CD4-positive, alpha-beta T cell (primary cell): ENCODE measurements at places on chromosomes 6 and 20.

DNA sequence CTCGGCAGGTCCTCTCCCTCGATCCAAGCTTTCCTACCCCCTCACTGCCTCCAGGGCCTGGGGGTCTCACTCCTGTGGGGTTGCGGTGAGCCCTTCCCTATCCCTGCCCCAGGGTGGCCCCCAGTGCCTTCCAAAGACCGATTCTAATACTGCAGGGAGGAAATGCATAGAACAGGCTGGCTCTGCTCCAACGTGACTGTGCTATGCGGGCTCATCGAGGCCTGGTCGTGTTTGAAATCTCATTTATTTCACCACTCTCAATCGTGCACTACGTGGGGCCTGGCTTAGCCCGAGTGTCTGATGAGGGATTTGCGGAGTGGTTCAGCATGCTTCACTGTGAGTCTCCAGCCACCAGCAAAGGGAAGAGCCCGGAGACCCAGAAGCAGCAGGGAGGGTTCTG, 60.9 kb downstream of the CDH4 start:
- no peak for DNase-seq

GRCh38 chr20:36468149-36469000, 72.9 kb upstream of the MYL9 start:
- no peak for DNase-seq

- DNase-seq, result no peak
Measured at GRCh38 chr6:134003542-134003951, 48.9 kb downstream of the SLC2A12 start.

DNA sequence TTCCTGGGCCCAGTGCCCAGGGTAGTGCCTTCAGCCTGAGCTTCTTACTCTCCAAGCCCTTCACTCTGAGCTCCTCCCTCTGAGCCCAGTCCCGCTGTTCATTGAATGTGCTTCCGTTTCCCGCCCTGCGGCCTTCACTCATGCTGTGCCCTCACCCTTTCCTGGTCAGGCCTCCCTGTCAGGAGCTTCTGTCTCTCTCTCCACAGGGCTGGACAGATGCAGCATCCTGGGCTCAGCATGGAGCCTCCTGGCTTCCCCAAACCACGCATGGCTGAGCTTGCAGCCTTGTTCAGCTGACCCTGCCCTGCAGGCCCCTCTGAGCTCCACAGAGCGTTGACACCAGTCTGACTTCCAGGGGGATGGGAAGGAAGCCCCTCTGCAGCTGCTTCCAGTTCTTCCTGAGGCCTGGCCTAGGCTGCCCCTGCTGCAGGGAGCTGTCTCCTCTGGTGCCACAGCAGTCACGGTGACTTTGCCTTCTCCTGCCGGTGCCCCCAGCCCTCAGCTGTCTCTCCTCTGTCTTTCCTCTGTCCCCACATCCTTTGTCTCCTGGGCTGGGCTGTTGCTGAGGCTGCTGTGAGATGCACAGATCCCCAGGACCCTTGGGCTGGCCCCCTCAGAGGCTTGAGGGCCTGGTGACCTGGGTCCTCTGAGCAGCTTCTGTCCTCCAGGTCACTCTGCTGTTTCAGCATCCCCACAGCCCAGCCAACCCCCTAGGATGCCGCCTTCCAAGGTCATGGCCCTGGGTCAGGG, 7.9 kb upstream of the MYT1 start:
- DNase-seq, result no peak

DNA sequence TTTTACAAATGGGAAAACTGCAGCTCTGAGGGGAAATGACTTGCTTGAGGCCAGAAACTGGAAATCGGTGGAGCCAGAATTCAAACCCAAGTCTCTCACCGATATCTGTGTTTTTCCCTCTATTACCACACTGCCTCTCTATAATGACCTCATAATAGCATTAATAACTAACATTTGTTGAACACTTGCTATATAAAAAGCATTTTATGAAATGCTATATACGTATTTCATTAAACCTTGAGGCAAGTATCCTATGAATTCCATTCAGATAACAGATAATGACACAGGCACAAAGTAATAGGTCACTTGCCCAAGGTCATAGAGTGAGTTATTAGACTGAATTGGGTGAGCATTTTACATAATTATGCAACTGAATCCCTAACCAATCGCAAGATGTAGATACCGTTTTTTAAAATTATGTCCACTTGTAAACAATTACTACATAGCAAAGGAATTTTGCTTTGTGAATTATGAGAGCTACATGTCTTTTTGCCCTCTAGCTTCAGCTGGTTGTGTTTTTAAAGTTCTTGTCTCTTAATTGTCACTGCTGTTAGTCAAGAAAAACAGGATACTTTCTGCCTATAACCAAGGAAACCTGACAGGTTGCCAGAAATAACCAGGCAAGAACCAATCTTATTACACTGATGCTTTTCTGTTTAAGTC, 4.7 kb downstream of the DSN1 start:
- no peak for DNase-seq

GRCh38 chr6:168239044-168239773, 80.4 kb downstream of the DACT2 start:
- DNase-seq, result no peak

GRCh38 chr20:22339091-22339881, 245.1 kb downstream of the FOXA2 start:
- DNase-seq, result no peak

DNA sequence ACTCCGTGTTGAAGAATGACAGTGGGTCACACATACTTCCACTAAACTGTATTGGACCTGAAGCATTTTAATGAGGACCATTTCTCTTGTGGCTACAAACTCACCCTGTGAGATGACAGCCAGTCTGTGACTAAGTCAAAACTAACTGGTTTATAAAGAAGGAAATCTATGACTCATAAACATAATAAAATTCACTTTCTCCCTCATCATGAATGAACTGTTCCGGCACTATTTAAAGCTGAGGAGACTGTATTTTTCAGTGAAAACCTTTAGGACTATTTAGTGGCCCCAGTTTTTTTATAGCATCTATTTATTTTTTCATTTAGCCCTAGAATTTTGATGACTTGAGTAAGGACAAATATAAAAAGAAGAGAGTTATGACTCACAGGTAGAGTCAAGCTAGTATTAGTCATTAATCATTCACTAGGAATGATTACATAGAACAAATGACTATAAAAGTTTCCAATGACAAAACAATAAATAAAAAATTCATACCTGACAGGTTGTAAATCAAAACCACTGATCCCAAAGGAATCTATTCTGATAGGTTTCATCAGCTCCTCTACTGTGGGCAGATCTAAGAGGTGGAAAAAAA, 34.2 kb downstream of the CEP162 start:
- no peak for DNase-seq

DNA sequence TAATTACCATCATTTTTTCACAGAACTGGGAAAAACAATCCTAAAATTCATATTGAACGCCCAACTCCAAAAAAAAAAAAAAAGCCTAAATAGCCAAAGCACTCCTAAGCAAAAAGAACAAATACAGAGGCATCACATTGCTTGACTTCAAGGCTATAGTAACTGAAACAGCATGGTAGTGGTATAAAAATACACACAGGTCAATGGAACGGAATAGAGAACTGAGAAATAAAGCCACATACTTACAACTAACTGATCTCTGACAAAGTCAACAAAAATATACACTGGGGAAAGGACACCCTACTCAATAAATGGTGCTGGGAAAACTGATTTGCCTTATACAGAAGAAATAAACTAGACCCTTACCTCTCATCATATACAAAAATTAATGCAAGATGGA, 89.6 kb downstream of the MRAP2 start:
- DNase-seq, result no peak

DNA sequence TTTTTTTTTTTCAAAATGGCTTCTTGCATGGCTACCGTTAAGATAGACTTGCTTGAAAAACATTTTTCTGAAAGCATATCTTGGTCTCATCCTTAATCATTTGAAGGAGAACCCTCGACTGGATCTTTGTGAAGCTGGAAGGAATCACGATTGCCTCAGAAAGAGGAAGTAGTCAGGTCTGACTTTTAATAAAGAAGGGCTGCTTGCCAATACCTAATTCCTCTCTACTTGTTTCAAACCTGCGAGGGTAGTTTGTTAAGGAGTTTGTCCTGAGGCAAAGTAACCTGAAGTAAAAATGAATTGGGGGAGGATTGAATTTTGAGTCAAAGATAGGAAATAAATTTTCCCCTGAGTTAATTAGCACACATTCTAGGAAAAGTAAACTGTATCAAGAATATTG, 288.1 kb upstream of the MAP3K7 start:
- no peak for DNase-seq

DNA sequence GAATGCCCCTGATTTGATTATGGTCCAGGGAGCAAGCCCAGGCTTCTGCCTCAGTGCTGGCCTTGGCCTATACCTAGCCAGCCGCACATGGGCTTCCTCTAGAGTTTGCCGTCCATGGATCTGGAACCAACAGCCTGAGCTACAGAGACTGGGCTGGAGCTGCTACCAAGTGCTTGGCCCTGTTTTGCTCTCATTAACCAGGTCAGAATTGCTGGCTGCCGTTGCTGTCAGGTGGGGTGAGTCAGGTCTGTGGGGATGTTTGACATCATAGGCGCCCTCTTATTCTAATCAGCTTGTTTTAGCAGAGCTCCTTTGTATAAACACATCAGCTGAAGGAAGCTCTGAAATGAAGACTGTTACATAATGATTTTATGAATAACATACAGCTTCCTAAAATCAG, 83.1 kb upstream of the PHACTR2 start:
- no peak for DNase-seq

DNA sequence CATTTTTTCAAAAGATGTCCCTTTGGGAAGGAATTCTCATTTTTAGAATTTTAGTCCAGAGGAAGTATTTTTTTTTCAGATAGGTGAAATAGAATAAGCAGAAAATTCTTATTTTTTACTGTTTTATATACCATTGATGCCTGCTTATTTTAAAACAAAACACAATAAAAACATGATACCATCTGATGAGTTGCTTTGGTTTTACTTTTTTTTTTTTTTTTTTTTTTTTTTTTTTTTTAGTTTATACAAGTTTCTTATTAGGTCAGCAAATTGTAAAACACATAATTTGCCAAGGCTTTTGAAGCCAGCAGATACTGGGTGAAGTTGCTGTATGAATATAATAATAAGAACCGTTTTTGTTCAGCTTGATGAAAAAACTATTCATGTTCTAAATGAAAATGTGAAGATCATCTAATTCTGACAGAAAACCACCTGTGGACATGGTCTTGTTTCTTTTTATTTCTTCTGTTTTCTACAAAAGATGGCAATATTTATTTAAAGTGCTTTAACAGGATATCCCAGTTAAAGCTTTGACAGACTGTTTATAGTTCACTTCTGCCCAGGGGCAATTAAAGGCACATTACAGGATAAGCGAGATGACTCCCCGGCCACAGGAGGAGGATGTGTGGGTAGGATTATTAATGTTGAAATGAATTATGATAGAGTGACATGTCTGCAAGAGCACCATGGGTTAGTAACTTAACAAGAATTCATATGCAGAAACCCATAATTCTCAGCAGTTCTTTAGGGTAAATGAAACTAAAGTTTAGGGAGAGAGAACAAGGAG, 31.1 kb downstream of the MYB start:
- no peak for DNase-seq

DNA sequence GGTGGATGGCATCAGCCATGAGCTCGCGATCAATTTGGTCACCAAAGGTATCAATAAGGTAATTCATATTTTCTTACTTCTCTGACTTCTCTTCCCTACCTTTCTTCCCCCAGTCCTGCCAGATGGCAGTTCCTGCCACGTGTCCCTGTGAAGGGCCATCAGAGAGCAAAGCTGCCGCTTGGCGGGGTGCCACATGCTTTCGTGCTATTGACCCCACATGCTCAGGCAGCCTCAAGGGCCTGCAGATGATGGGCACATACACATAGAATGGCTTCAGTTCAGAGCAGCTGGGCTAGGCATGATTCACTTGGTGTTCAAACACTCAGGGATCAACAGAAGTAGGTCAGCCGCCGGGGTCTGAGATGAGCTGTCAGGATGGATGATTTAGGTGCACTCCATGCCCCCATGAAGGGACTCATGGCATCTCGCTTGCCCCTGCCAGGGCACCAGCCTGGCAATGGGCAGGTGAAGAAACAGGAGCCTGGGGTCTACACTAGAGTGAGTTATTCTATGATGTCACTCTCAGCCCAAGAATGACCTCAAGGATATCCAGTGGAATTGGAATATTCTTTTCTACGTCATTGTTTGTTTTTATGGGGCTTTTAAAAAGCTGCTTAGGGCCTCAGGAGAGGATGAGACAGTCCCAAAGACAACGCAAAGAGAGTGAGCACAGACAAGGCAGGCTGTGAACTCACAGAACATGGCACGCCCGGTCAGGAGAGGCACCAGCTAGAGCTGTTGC, 25.5 kb downstream of the BANF2 start:
- DNase-seq, result no peak

DNA sequence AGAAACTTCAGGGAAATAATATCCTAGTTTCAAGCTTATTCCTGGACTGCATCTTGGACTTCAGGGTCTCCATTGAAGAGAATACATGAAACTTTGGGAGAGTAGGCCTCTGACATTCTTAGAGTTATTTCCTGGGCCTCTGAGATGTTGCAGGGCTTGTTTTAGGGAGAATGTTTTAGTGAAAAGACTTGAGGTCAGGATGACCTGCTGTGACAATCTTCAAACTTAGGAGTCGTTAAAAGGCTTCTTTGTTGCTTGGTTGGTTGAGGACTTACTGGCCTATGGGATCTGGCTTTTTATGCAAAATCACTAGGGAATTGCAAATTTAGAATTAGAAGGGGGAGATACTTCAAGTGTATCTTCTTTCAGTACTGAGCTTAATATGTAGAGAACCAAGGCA, 613.2 kb upstream of the FLRT3 start:
- DNase-seq, result no peak

DNA sequence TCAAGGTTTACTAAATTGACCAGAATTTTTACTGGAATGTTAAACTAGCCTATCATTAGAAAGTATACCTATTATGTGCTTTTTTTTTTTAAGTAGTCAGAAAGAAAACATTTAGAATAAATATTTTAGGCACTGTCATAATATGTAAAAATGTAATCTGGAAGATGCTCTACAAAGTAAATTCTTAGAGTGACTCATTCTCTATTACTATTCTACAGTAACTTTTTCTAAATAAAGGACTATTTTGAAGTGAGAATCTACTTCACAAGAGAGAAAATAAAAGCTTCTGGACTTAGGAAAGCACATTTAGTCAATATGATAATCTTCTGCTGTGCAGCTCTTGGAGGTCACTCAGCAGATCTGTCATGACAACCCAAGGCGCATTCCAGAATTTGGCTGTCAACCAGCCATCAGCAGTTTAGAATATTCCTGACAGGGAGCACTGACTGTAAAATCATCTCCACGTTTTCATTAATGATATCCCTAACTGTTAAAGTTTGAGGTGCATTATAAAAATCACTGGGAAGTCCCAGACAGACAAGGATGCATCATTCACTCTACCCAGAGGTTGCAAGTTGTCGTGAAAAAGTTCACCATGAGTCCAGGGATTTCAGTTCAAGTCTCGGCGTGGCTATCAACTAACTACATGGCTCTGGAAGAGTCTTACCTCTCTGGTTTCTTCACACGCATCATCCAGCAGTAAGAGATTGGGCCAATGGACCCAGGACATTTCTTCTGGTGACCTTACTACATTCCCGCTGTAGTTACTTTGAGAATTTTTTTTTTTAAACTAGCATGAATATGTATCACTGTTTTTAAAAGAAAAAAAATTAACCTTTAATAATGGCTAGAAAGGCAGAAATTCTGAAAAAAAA, 374.9 kb downstream of the GJA1 start:
- no peak for DNase-seq
